Motor neuron (in vitro differentiated cells): ENCODE measurements at places on chromosomes 1 and 21.
A peak's percentile ranks its signal among the peaks of the same experiment; 100 is the strongest.

GRCh38 chr1:110565565-110565964 is 40.6 kb downstream of the KCNA2 start:
- no peak for ATAC-seq

GRCh38 chr1:37353871-37354270 is 120.5 kb upstream of the ZC3H12A start:
- ATAC-seq = no peak

DNA sequence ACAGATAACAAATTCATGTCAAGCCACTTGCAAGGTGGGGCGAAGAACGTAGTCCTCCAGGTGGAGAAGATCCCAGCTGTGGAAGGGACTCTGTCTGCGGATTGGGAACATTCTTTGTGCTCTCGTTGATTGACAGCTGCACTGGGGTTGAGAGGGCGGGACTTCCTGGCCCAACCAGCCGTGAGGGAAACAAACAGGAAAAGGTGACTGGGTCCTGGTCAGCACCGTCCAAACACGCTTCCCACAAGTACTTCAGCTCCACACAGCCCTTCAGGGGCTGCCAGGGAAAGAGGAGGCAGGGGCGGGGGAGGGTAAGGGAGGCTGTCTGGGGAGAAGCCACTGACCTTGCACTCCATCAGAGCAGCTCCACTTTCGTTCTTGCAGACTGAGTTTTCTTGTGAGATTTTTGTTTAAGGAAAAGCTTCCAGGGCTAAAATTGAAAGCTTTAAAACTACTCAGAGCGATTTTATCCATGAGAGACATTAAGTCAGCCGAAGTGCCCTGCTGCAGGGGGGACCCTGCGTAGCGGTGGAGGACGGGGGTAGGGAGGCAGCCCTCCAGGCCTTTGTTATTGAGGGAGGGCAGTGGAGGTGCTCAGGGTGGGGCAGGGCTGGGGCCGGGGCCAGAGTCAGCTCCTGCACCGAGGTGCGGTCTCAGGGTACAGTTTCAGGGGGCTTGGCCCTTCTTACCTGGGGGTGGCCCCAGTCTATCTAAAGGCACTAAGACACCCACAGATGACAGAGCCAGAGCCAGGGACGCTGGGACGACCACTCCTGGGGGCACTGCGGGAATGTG is 21.6 kb upstream of the STUM start:
- ATAC-seq = peak; percentile 58

GRCh38 chr1:1085171-1085841 is 11.2 kb upstream of the RNF223 start:
- no peak for ATAC-seq

- no peak for ATAC-seq
These were observed 43.6 kb upstream of the PDE9A start for GRCh38 chr21:42609811-42610210.

- ATAC-seq = no peak
These were observed 17.6 kb downstream of the CTPS1 start for GRCh38 chr1:40997096-40997495.

- no peak for ATAC-seq
These were observed 24.5 kb upstream of the POU2F1 start for GRCh38 chr1:167196166-167196565.

DNA sequence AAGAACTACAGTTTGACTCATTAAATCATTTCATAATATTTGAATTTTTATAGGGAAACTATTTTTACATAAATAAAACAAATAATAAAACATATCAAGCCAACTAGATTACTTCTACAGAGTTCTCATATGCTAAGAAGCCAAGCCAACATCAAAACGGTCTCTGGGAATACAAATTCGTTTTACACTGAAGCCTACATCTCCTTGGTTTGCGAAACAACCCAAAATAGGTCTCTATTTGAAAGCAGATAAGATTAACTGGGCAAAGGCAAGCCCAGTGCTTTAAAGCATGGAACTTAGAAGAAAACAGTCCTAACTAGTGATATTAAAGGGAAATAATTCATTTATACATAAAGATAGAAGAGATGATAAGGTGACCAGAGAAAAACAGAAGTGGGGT is 25.3 kb downstream of the MIXL1 start:
- ATAC-seq = no peak

DNA sequence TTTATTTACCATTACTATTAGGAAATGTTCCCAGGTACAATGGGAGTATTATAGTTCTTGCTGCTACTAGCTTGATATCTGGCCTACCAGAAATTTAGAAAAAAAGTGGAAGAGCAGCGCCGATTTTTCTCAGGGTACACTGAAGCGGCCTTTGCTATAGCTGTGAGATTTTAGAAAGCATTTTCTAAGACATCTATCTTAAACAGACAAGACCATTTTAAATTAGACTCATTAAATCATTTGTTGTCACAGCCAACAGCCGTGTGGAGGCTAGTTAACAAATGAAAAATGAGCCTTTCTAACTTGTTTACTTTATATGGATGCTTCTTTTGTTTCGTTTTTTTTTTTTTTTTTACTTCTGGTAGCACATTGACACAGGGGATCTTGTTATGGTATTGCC is 183.2 kb upstream of the ZRANB2 start:
- ATAC-seq = peak; percentile 82

GRCh38 chr1:185996211-185996610 is 262.0 kb downstream of the HMCN1 start:
- ATAC-seq = no peak

DNA sequence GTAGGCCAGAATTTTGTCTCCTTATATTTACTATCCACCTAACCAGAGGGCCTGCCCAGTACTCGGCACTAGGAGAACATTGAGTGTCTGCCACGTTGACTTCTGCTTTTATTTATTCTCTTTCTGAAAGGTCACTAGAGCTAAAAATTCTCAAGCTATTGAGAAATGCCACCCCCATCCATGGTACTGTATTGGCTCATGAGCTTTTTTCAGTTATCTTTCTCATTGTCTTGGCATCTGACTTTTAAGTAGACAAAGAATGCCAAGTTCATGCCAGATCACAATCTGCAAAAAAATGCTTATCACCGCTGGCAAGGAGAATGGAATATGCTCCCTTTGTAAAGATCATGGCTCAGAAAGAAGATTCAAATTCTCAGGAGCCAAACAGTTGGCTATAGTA is 49.8 kb upstream of the MROH9 start:
- no peak for ATAC-seq

DNA sequence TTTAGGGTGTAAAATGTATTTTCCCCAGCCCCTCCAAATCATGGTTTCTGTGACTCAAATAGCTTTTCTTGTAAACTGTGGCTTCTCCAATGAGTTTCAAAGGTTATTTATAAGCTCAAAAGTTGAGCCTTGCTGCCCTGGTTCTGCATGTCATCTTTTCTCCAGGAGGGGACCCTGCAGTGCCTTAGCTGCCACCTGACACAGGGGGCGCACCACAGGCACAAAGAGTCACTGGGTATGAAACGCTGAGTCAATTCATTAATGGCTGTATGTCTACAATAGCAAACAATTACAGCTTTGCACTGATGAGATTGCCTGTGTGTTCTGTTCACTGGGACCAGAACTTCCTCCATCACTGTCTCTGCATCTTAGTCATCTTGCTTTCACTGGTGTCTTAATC is 100.8 kb downstream of the PCP4 start:
- ATAC-seq = no peak
